ENCODE measurements at places on chromosomes 11 and 22.

DNA sequence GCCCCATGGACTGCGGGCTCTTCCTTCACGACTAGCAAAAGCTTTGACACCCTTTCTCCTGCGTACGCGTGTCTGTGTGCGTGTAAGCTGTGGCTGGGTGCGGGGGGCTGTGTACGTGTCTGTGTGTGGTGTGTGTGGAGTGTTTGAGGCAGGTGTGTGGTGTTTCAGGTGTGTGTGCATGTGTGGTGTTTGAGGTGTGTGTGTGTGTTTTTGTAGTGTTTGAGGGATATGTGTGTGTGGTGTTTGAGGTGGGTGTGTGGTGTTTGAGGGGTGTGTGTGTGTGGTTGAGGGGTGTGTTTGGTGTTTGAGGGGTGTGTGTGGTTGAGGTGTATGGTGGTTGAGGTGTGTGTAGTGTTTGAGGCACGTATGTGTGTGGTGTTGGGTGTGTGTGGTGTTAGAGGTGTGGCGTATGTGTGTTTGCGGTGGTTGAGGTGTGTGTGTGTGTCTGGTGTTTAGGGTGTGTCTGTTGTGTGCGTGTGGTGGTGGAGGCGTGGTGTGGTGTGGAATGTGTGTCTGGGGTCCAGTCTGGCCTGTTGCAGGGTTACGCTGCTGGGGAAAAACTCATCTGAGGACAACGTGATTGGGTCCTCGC, 687 bp upstream of the ARSA start:
- no peak for DNase-seq

DNA sequence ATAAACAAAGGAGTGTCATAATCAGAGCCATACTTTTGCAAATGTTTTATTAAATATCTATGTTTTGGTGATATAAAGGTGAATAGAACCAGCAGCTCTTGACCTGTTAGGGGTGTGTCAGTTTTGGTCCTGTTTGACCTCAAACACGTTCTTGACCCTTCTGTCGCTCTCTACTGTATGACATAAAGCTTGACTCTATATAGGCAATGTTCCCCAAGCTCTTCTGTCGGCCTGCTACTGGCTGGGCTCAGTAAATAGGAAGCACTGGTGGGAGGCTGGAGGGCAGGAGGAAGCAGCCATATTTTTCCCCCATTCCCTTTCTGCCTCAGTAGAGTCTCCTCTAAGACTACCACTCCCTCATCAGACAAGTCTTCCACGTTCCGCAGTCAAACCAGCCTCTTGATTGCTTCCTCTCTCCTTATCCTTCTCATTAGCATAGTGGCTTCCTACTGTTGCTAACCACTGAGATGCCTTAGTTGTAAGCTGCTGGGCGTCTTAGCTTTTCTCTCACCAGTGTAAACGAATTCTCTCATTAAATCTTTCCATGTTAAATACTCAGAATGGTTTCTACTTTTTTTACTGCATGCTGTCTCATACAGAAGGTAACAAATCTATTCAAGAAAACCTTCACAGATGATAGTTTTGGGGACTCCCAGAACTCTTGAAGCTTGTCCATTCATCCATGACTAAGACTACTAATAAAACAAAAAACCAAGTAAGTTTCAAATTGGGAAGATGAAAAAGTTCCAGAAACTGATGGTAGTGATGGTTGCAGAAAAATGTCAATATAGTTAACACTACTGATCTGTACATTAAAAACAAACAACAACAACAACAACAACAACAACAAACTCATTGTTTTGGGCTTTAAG, 3.3 kb downstream of the NPAT start:
- no peak for DNase-seq

DNA sequence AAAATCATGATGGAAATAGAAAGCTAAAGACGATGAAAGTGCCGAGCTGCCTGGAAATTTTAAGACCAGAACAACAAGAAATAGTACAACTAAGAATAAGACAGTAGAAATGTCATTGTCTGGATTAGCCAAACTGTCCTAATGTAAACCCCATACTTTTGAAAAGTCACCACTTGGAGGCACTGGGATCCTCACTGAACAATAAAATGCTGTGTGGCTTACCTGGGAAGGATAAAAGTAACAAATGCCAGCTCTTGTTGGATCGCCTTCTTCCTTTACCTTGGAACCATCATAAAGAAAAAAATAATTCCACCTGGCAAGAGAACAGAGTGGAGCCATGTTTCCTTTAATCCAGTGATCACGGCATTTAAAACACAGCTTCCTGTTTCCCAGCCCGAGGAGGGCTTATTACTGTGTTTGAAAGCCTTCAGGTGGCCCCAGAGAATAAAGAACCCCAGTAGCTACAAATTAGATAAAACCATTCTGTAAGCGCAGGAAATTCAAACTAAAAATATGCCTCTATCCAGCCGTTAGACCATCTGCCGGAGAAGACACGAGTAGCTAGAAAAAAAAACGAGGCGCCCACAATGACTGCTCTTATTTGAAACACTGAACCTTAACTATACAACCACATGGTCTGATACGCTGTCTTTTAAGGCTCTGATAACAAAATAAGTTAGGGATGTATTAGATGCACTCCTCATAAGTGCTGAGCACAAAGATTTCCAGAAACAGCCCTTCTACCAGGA, 4.4 kb downstream of the HPS4 start:
- no peak for DNase-seq

DNA sequence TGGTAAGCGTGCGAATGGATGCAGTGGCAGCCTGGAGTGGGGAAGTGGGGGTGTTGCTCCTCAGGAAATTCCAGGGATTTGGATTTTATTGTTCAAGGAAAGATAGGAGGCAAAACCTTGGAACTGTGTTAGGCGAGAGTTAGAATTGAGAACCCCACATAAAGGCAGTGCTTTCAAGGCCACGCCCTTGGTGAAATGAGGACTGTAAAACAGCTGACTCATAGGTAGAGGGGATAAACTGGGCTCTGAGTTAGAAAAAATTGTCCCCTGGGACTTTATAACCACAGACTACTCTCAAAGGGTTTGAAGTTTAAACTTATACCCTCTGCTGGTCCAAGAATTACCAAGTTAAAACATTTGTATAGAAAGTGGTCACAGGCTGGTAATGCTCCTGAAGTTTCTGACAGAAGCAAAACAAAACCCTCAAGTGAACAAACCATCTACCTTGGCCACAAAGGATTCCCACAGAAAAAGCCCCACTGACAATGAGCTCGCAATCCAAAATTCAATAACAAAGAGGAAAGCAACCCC, 250.3 kb upstream of the TBCEL start:
- no peak for DNase-seq

DNA sequence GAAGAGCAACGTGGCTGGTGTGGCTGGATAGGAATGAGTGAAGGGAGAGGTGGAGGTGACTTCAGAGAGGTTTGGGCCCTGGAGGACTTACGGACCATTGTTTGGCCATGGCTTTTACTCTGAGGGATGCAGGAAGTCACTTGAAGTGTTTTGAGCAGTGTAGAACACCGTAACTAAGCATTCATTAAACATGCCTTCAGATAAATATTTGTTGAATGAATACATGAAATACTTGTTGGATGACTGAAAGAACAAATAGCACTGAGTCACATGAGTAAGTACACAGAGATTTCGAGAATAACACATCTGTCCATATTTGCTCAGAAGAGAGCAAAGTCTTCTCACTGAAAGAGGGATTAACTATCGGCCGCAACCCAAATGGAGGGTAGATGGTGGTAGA, 182.7 kb upstream of the SNX19 start:
- DNase-seq = no peak

All from CD8-positive, alpha-beta T cell (primary cell).